ENCODE measurements at places on chromosomes 6 and 20.

DNA sequence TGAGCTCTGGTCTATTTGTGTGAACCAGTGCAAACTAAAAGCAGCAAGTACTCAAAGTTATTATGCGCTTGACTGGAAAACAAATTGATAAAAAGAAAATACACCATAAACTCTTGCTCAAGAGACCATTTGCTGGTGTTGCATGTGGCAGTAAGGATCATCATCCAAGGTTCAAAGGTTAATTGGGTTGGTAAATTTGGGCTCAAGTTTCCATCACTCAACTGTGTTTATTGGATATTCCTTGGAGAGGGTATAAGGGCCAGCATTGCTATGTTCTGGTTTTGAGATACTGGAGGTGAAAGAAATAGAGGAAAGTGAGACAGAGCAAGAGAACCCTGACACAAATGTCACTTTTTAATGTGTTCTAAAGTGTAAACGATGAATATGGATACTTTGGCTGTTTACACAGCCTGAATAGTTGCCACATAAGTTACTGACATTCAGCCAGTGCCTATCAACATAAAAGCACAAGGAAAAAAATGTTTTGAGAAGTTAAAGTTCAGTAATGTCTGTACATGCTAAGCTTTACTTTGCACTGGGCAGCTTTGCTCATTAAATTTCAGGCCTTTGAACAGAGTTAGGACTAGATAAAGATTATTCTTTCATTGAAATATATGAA is 736.1 kb downstream of the HDGFL1 start:
- DNase-seq = no peak

DNA sequence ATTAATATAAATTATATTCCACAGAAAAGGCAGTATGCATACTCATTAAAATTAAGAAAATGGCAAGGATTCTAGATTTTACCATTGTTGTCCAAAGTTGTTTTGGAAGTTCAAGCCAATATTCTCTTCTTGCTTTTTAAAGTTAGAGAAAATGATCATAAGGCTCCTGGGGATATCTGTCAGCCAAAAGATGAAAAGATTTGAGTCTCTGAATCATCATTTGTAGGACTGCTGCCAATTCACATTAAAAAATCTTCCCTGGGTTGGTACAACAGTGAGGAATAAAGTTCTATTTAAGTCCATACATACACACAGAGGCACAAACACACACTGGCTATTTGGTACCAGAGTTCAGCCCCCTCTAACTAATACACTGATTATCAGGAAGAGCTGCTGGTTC is 620.1 kb downstream of the COL12A1 start:
- no peak for DNase-seq

DNA sequence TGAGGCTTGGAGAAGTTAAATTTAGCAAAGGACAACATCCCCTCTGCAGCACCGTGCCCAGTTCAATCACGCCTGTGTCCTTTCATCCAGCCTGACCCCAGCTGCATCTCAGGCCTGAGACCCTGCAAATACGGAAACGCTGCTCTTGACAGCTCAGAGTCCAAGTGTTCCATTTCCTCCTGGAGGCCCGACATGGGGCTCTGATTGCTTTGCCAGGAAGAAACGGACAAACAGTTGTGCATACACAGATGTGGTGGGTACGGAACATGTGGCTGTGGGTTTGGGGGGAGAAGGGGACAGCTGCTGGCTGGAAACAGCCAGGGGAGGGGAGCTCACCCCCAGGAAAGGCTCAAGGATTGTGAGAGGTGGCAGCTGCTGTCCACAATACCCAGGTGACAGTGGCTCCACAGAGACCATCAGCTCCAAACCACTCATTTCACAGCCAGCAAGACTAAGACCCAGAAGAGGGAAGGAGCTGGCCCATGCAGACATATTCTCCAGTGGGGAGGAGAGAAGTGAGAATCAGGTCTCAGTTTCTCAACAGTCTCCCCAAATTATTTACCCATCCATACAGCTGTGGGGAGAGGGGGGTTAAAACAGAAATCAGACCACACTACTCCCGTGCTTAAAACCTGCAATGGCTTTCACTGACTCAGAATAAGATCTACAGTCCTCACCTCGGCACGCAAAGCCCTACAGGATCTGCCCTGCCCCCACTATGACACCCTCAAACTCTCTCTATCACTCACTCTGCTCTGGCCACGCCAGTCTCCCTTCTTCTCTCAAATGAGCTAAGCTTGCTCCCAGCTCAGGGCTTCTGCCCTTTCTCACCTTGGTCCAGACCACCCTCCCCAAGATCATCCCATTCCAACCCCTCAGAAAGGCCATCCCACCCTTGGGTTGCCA is 89.1 kb downstream of the PREX1 start:
- no peak for DNase-seq

- no peak for DNase-seq
Observed at GRCh38 chr20:1333462-1334369, 4.8 kb upstream of the SDCBP2 start.

DNA sequence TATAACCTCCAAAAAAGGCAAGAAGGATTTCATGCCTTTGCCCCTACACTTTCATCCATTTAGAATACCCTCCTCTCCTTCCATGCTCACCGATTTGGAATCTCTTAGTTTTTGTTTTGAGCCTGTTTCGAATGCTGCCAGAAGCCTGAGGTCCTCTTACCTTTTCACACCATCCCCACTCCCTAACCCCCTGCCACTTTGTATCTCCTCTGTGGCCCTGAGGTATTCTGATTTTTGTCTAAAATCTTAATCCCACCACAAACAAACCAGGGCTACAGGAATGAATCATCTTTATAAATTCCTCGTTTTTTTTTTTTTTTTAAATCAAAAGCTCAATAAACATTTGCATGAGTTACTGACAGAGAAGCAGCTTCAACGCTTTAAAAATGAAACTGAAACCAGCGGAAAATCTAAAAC is 1.6 kb upstream of the RPS12 start:
- no peak for DNase-seq

DNA sequence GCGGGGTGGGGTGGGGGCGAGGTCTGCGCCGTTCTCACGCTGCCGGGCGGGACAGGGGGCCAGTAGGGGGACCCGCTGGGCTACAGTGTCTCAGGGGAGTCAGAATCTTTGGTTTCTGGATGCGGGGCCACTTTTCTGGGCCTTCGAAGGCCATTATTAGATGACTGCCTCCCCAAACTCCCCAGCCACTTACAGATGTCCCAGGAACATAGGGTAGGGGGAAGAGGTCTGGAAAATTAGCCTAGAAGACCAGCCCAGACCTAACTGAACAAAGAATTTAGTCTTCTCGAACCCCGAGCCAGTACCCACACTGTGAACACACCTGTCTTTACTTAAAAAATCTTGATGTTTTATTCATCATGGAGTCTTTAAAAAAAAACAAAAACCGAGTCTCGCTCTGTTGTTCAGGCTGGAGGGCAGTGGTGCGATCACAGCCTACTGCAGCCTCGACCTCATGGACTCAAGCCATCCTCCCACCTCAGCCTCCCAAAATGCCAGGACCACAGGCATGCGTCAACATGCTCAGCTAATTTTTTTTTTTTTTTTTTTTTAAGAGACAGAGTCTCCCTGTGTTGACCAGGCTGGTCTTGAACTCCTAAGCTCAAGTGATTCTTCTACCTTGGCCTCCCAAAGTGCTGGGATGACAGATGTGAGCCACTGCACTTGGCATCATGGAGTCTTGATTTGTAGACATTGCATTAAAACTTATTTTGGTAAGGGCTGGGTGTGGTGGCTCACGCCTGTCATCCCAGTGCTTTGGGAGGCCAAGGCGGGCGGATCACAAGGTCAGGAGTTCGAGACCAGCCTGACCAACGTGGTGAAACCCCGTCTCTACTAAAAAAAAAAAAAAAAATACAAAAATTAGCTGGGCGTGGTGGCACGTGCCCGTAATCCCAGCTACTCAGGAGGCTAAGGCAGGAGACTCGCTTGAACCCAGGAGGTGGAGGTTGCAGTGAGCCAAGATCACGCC is 3.3 kb upstream of the SLC29A1 start:
- no peak for DNase-seq

- DNase-seq = no peak
Observed at GRCh38 chr20:57408131-57408530, 16.9 kb downstream of the RBM38 start.

DNA sequence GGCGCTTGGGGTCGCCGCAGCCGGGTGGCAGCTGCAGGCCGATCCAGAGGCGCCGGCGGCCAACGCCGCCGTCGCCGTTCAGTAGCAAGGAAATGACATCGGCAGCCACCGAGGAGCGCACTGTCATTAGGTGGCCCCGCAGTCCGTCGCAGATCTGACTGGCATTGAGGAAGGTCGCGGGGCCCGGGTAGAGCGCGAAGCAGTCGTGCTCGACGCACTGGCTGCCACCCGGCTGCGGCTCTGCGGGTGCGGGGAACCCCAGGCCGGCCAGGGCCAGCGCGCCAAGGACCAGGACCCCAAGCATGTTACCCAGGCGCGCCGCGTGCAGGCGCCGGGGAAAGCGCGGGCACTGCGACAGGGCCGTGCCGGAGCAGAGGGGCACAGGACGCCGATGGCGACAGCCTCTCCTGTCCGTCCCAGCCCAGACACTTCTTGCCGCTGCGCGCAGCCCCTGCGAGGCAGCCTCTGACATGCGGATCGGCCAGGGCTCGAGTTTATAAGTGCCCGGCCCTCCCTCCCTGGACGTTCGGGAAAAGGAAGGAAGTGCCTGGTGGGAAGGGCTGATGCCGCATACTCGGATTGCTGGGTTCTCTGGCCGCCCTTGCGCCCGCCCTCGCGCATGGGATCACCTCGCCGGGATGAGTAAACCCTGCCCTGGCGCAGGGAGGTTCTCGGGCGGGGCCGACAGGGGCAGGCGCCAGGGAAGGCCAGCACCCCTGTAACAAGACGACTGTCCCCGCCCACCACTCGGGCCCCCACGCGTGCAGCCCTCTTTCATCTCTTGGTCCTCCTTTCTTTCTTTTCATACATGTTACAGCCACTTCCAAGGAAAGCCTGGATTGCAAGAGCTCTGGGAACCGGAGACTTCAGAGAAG is at the start of gene THBD:
Gene THBD, minus strand, starts transcription at position 472 of the 875 bp plus-strand sequence. Its CDS starts 168 bp downstream, at position 304.
- DNase-seq = no peak

GRCh38 chr6:27148404-27148795 is 99.1 kb upstream of the PRSS16 start:
- no peak for DNase-seq

DNA sequence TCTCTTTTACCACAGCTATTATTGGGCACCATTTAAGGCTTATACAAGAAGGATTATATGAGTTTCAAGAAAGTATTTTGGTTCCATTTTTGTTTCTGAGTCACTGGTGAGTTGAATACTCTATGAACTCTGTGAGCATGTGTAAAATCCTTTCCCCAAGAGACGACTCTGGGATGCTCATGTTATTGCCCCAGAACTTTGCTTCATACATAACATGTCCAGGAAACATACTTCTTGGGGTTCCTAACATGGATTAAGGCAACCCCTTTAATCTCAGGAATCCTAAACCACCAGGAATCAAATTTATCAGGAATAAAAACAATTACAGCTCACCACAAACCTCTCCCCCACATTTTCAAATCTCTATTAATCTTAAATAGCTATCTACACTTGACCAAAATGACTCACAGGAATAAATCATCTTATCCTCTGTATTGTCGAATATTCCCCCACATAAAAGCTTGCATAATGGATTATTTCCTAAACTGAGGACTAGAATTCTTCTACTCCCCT is 117.5 kb upstream of the COL21A1 start:
- no peak for DNase-seq

DNA sequence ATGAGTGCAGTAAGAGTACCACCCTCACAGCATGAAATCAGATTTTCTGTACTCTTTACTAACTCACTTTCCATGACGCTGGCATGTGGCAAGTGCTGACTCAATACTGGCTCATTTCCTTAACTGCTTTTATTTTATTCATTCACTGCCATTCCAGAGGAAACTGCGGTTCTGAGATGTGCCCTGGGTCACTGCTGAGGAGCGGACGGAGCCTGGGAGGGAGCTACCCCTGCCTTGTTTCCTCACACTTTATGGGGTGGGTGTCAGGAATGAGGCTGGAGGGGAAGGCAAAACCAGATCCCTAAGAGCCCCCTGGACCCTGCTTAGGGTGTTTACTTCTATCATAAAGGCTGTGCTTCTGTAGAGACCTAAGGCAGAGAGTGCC is 14.4 kb downstream of the NT5E start:
- DNase-seq = no peak

DNA sequence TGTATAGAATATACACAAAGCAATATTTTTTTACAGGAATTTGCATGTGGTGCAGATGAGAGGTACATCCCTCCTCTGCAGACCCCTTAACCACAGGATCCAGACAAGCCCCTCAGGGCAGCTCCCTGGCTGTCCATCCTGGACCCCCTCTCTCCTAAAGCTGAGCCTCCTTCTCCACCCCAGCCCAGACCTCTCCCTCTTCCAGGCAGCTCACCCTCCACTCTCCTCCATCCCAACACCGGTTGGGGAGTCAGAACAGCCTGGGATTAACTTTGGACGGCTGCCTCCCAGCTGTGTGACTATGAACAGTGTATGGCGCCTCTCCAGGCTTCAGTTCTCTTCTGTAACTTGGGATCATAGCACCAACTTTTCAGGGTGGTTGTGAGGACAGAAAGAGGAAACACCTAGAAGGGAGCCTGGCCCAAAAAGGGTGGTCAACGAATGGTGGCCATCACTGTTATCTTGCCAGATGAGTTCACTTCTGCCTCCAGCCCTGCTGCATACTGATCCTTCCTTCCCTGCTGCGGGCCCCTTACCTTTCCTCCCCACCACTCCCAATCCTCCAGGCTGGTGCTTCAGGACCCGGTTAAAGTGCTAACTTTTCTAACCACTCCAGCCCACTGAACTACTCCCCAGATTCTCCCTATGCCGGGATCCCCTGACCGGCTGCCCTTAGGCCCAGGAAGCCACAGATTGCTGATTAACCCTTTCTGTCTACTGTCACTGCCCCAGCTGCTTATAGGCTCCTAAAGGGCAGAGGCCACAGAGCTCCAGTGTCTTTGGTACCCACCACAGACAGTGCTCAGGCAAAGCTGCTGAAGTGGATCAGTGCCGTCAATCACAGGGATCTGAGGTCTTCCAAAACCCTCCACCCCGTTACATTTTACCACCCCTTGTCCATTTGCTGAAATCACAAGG is 55.9 kb downstream of the GPR6 start:
- no peak for DNase-seq

DNA sequence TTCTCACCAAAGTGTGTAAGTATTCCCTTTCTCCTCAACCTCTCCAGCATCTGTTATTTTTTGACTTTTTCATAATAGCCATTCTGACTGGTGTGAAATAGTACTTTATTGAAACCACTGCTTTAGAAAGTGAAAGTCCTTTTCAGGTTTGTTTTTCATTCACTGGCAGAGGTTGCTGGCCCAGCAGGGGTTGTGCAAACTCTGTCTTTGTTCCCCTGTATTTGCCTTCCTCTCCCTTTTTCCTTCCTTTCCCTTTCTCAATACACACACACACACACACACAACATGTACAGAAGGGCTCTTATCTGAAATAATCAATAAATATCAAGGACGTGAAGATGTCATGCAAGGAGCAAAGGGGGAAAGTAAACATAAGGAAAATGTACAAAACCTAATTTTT is 99.8 kb downstream of the LY86 start:
- DNase-seq = no peak

DNA sequence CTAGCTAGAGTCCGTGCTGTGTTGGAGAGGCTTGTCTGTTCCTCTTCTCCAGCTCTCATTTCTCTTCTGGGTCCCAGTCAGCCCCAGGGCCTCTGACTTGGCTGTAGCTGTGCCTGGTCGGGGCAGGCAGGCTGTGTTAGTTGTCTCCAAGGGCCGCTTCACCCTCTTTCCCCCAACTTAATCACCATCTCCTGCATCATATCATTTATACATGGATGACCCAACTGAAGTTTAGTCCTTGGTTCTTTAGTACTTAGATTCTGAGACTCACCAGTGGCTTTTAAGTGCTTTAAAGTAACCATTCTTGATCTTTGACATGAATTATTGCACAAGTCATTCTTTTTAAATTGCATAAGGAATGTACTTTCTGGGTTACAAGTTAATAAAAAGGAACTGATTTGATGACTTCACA is 127.3 kb downstream of the RTN4IP1 start:
- DNase-seq = no peak

GRCh38 chr6:132666118-132666517 is 7.1 kb upstream of the TAAR1 start:
- DNase-seq = no peak
